Activated effector memory CD4-positive, alpha-beta T cell treated with anti-CD3 and anti-CD28 coated beads, Interleukin-2, amount 50 U/mL, for 16 hours (primary cell): ENCODE measurements at places on chromosomes 3 and 15.

DNA sequence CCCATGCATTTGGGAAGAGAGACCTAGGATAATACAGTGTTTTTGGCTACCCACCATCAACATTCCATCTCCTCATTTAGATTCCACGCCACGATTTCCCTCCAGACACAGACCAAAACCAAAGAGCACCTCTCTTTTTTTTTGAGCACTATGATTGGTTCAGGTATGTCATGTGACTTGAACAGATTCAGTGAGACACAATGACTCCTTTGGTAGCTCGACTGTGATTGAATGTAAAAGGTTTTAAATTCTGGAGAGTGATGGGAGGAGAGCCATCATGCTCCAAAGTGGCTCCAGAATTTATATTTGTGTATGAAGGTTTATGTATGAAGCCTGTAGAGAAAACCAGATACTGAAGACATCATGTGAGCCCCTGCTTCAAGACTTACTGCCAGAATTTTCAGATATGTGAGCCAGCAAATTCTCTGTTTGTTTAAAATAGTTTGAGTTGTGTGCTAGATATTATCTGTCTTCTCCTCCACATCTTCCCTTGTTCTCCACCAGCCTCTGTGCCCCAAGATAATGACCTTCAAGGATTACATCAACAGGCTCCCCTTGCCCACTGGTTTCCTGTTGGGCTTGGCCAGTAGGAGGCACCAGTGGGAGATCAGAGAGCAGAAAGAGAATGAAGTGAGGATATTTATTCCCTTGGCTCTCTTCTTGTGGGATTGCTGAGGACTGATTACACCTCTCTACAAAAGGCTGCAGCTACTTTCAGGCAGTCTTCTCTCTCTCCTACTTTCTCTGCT lies 12.5 kb downstream of the MYD88 start:
- DNase-seq, result no peak

- no peak for DNase-seq
These were observed 219.9 kb upstream of the PROK2 start for GRCh38 chr3:72004749-72005292.

- no peak for DNase-seq
These were observed 30.2 kb downstream of the PPP2R3A start for GRCh38 chr3:135995766-135996165.

GRCh38 chr15:46461416-46461815 lies 826.6 kb downstream of the SQOR start:
- DNase-seq, result no peak

- DNase-seq, result no peak
These were observed 34.2 kb upstream of the GALNT15 start for GRCh38 chr3:16140116-16140893.

- no peak for DNase-seq
These were observed 378.6 kb downstream of the NSUN3 start for GRCh38 chr3:94441494-94441847.

DNA sequence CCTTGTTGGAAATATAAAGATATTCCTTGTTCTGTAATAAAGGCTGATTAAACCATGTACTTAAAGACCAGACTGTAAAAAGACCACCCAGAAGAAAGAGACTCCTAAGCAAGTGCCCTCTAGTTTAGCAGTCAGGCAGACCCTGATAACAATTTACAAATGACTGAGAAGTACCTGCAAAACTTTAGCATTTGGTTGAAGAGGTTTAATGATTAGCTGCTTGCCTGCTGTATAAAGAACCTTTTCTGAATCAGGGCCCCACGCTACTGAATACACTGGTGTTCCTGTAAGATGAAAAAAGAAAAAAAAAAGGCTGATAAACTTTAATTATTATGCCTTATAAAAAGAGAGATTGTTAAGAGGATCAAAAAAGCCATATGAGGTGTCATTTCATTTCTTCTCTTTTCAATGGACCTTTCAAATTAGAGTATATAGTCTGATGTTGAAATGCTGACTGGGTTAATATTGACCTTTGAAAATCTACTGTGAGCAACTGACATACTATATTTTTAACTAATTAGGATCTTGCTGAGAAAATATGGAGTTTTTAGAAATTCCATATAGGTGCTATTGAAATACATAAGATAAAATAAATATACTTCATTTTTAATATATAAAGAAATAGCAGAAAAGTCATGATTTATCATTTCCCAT lies 33.0 kb downstream of the IFT80 start:
- no peak for DNase-seq

DNA sequence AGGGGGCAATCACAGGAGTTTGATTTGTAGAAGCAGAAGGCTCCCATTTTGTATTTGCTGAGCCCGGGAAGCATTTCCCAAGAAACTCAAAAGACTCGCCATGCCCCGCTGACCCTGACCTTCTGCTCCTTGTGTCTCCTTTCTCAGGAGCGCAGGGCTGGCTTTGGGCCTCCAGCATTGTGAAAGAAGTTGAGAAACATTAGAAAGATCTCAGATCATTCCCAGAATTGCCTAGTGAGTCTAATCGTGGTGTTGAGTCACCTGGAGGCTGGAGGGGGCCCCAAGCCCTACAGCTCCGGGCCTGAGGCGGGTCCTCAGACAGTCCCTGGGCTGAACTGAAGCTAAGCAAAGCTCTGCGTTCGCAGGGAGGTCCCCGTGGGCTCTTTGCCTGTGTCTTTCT lies 10.9 kb upstream of the PIGZ start:
- no peak for DNase-seq

- no peak for DNase-seq
These were observed 4.9 kb upstream of the DUSP7 start for GRCh38 chr3:52061121-52061910.

GRCh38 chr3:107236655-107237337 lies 140.4 kb upstream of the CCDC54 start:
- no peak for DNase-seq

DNA sequence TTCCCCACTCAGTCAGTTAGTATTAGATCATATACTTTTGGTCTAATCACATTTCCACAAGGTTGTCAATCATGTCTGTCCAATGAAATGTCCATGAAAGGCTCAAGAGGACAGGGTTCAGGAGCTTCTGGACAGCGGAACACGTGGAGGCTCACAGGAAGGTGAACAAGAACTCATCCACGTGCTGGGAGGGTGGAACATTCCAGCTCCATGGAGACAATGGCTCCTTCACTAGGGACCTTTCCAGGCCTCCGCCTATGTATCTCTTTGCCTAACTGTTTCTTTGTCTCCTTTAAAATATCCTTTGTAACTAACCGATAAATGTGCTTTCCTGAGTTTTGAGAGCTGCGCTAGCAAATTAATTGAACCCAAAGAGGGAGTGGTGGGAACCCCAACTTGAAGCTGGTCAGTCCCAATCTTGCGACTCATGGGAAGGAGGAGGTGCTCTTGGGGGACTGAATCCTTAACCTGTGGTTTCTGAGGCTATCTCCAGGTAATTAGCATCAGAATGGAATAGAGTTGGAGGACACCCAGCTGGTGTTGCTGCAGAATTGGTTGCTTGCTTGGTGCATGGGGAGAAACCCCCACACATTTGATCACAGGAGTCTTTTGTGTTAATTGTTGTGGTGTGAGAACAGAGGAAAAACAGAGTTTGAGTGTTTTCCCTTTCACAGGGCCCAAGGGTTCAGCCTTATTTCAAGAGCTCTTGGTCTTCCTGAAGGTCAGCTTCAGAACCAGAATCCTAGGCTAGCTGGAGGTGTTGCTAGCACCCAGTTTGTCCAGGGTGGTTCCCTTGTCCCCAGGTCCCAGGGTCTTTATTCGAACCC lies 3.0 kb upstream of the TKT start:
- DNase-seq, result no peak

GRCh38 chr15:31265090-31265870 lies 61.4 kb upstream of the KLF13 start:
- peak; percentile 63 for DNase-seq

DNA sequence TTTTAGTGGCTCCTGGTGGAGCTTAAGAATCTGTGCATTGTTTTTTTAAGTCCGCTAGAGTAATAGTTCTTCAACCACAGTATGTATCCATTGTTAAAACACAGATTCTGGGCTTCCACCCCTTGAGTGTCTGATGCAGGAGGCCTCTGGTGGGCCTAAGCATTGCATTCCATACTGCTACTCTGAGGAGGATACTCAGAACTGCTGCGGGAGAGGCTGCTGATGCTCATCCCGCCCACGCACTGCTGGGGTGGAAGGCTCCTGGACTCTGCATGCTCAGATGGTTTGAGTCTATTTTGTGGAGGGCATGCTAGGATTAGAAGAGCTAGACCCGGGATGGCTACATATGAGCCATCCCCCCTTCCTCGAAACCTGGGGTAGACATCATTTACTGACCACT lies 74.4 kb downstream of the THSD4 start:
- no peak for DNase-seq

GRCh38 chr15:60347480-60348049 lies 50.2 kb downstream of the ANXA2 start:
- no peak for DNase-seq

GRCh38 chr3:179181021-179181472 lies 32.9 kb downstream of the PIK3CA start:
- no peak for DNase-seq

- DNase-seq, result peak; percentile 66
These were observed 136.9 kb upstream of the TOPAZ1 start for GRCh38 chr3:44104668-44105321.

- no peak for DNase-seq
These were observed 171.7 kb downstream of the C3orf38 start for GRCh38 chr3:88321363-88322050.

- DNase-seq, result no peak
These were observed 64.1 kb upstream of the MYO5C start for GRCh38 chr15:52359722-52360121.

- no peak for DNase-seq
These were observed 366.4 kb downstream of the EPHB1 start for GRCh38 chr3:135161425-135161824.

DNA sequence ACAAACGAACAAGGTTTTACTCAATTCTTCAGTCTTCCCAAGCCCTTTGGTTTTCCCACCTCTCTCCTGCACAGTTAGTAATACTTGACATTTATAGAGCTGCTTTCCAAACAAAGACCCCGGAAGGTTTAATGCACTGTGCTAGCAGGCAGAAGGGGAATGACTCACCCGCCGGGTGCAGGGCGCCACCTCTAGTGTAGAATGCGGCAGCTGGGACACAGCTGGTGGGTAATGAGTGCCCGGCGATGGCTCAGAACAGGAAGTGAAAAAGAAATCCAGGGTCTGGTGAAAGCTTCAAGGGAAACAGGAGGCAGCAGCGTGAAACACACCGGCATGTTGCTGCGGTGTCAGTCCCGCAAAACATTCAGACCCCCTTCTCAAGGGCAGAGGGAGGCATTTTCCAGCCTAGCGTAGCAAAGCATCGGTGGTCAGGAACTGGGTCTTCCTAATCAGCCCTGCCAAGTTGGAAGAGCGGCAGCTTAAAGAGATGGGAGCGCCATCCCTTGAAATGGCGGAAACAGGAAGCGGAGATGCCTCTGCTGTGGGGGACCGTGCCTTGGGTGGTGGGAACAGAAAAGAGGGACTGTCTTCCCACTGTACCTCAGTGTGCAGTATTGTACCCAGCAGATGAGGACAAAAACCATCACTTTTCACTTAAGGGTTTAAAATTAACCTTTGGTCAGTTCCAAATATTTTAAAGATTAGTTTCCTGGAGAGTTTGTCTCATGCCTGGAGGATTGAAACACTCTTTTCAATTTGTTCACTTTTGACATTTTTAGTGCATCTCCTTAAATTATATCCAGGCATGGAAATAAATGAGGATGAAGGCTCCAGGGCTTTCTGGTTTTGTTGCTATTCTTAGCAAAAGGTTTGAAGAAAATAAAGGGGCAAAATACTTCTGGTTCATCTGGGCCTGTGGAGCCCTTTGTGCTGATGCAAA lies 160.7 kb upstream of the MCTP2 start:
- DNase-seq, result no peak
